ENCODE measurements at places on chromosomes 4 and X. TPM values are rescaled to one million over a fixed set of nuclear protein-coding genes. Genes with fewer than 3 reads are reported as not detected.

DNA sequence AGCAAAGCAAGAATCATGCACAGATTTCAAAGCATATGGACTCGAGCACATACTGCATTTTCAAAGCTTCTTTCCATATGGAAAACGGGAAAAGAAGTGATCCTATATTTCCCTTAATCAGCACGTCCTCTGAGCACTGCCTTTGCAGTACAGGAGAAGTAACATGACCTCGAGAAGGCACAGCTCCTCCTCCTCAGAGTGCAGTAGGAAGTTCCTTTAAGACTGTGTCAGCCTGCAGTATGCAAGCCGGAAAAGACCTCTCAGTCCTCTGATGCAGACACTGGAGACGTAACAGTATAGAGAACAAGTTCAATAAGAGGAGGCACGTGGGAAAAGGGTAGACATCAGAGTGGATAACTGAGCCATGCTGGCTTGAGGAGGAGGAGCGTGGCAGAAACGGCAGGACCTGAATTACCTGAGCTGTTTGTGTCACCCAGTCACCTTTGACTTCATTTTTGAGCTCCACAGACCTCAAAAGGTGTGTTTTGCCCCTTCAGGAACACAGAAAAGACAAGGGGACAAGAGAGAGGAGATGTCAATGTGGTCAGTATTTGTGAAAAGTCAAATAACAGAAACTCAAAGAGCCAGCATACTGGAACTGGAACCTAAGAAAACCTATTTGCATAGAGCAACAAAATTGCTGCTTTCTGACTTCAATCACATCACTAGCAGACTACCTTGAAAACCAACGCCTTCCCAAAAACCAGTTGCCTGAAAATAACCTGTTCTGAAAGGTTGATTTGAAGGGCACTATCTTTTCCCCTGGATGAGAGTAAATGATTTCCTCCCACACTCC lies 20.8 kb downstream of the IRF2 start:
- peaks cover 30% of the 10 kb centered on the region for H3K4me1 ChIP-seq
- no peaks in the 10 kb centered on the region for H3K27me3 ChIP-seq
- no peaks in the 10 kb centered on the region for H3K36me3 ChIP-seq

DNA sequence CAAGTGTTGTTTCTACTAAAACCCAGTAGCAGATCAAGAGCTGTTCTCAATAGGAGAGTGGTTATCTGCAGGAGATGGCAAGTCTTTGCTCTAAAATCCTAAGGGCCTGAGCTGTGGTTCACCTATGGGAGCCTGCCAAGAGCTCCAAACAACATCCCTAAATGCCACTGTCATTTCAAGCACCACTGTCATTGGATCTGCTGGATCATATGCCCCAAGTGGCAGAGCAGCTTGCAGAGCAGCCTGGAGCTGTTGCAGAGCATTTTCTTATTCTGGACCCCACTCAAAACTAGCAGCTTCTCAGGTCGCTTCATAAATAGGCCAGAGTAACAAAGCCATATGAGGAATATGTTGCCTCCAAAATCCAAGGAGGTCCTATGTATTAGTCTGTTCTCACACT lies 59.6 kb downstream of the KANTR start:
- H3K27ac ChIP-seq = no peak overlapping the region
- no peaks in the 10 kb centered on the region for H3K4me1 ChIP-seq
- no peaks in the 10 kb centered on the region for H3K36me3 ChIP-seq
- H3K4me3 ChIP-seq = no peak overlapping the region
- H3K27me3 ChIP-seq = no peaks in the 10 kb centered on the region
- no peak for DNase-seq

The GLUD2 gene
- total RNA-seq = 1.1 TPM

DNA sequence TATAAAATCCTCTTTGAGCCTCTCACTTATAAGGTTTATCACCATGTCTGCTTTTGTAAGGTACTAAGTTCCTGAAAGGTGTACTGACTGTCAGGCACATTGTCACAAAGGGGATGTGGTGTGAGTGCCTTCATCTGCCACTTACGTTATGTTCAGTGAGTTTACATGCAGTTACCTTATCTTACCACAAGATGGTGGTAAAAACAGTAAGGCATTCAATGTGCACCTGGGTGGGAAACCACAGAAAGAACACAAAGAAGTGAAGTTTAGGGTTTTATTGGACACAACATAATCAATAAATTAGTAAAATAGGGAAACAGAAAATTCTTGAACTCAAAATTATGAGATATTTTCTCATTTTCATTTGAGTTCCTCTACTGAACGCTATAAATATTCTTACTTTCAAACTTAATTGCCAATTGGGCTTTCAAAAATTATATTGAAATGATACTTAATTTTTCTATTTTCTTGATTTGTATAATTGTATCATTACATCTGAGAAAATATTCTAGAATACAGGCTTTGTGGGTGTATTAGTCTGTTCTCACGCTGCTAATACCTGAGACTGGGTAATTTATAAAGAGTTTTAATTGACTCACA lies 650.8 kb downstream of the PCDH7 start:
- no peaks in the 10 kb centered on the region for H3K4me1 ChIP-seq
- H3K27me3 ChIP-seq = no peaks in the 10 kb centered on the region
- DNase-seq = no peak

The GABRA4 gene
- not detected for total RNA-seq

The PRAF2 gene
- 19.2 TPM for total RNA-seq

DNA sequence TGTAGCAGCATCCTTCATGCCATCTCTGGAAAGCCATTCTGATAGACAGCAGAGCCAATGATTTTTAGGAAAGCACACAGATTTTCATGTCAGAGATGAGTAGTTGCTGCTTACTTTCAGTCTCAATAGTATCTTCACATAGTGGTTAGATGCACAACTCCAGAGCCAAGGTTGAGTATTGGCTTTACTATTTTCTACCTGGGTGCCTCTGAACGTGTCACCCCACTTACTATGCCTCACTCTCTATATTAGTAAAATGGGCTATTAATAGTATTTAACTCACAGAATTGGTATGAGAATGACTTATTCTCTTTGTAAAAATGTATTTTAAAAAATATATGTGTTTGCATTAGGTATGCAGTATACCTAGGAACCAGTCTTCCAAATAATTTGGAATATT lies 108.8 kb upstream of the STIM2 start:
- no peak overlapping the region for H3K4me3 ChIP-seq
- peaks cover 3% of the 10 kb centered on the region for H3K36me3 ChIP-seq
- DNase-seq = no peak
- H3K27me3 ChIP-seq = no peaks in the 10 kb centered on the region
- H3K4me1 ChIP-seq = peaks cover 6% of the 10 kb centered on the region

- H3K27ac ChIP-seq = no peak overlapping the region
- H3K36me3 ChIP-seq = no peaks in the 10 kb centered on the region
- no peaks in the 10 kb centered on the region for H3K4me1 ChIP-seq
- DNase-seq = no peak
Measured at GRCh38 chr4:1199556-1200331, 27.4 kb upstream of the SPON2 start.

GRCh38 chr4:145829629-145830395 lies 108.8 kb downstream of the ZNF827 start:
- H3K4me1 ChIP-seq = peaks cover 16% of the 10 kb centered on the region
- no peaks in the 10 kb centered on the region for H3K36me3 ChIP-seq
- H3K27me3 ChIP-seq = no peaks in the 10 kb centered on the region

DNA sequence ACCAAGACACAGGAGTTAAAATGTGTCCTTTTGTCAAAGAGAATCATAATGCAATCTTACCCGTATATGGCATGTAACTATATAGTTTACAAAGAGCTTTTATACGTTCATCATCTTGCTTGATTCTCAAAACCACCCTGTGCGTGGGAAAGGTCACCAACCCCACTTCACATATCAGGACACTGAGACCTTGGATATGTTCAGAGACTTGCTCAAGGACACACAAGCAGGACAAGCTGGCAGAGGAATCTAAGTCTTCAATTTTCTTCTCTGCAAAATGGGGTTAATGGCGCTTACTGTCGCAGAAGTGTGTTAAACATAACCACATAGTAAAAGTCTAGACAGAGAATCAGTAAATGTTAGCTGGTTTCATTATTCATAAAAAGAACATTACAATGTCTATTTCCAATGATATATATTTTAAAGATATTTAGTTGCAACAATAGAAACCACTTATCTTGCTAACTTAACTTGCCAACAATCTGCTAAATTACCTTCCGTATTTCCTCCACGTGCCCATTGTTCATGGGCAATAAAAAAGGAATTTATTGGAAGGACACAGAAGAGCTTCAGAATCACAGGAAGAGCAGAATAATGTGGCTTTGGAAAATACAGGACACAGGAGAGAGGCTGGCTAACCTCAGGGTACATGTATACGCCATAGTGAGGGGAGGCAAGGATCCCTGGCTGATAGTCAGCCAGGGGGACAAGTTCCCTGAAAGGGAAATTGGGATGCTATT lies 64.6 kb upstream of the TAPT1 start:
- H3K36me3 ChIP-seq = no peaks in the 10 kb centered on the region
- H3K27ac ChIP-seq = no peak overlapping the region
- no peaks in the 10 kb centered on the region for H3K4me1 ChIP-seq
- H3K4me3 ChIP-seq = no peak overlapping the region
- H3K27me3 ChIP-seq = no peaks in the 10 kb centered on the region

- no peaks in the 10 kb centered on the region for H3K27me3 ChIP-seq
- H3K27ac ChIP-seq = peak within 1 kb of the TSS; percentile 77
- H3K4me1 ChIP-seq = no peaks in the 10 kb centered on the region
Measured at GRCh38 chrX:37846934-37847732, at the start of gene DYNLT3. DYNLT3 (minus strand) TSS chrX:37847571; CDS start chrX:37847510, 61 bp downstream.

The GAGE12H gene
- not detected for total RNA-seq

DNA sequence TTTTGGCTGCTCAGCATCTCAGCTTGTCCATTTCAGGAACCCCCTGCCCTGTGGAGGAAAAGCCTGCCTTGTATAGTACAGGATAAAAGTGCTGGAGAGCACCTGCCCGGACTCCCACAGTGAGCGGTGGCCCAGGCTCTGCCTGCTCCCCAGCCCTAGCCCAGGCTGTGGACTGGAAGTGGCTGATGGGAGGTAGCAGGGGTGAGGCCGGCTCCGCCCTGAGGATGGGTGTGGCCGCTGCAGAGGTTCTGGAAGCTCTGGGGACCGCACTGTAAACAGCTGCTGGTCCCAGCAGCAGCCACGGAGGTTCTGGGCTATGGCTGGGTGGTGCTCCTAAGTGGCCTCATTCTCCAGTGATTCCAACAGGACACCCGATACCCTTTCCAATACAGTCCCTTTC lies 56.6 kb upstream of the HELT start:
- H3K27ac ChIP-seq = no peak overlapping the region
- H3K4me3 ChIP-seq = no peak overlapping the region
- no peaks in the 10 kb centered on the region for H3K36me3 ChIP-seq
- no peak for DNase-seq
- H3K4me1 ChIP-seq = no peaks in the 10 kb centered on the region
- H3K27me3 ChIP-seq = no peaks in the 10 kb centered on the region

- no peaks in the 10 kb centered on the region for H3K36me3 ChIP-seq
- DNase-seq = no peak
- no peaks in the 10 kb centered on the region for H3K27me3 ChIP-seq
- no peaks in the 10 kb centered on the region for H3K4me1 ChIP-seq
Measured at GRCh38 chr4:172202480-172203076, 389.4 kb downstream of the GALNTL6 start.

The CSAG3 gene
- not detected for total RNA-seq

GRCh38 chrX:13013363-13014110 lies 30.9 kb downstream of the FAM9C start:
- no peak for DNase-seq
- H3K27me3 ChIP-seq = no peaks in the 10 kb centered on the region
- H3K27ac ChIP-seq = no peak overlapping the region
- no peak overlapping the region for H3K4me3 ChIP-seq

- H3K4me3 ChIP-seq = no peak overlapping the region
Measured at GRCh38 chr4:145103496-145103895, 5.4 kb downstream of the ABCE1 start.

- no peak for DNase-seq
- H3K27ac ChIP-seq = no peak overlapping the region
- H3K27me3 ChIP-seq = no peaks in the 10 kb centered on the region
- no peaks in the 10 kb centered on the region for H3K4me1 ChIP-seq
Measured at GRCh38 chrX:24264383-24264782, 49.5 kb downstream of the SUPT20HL2 start.

GRCh38 chrX:135275973-135276372 lies 24.1 kb downstream of the ETDA start:
- H3K4me3 ChIP-seq = no peak overlapping the region
- no peak for DNase-seq
- H3K27ac ChIP-seq = no peak overlapping the region
- H3K4me1 ChIP-seq = no peaks in the 10 kb centered on the region

DNA sequence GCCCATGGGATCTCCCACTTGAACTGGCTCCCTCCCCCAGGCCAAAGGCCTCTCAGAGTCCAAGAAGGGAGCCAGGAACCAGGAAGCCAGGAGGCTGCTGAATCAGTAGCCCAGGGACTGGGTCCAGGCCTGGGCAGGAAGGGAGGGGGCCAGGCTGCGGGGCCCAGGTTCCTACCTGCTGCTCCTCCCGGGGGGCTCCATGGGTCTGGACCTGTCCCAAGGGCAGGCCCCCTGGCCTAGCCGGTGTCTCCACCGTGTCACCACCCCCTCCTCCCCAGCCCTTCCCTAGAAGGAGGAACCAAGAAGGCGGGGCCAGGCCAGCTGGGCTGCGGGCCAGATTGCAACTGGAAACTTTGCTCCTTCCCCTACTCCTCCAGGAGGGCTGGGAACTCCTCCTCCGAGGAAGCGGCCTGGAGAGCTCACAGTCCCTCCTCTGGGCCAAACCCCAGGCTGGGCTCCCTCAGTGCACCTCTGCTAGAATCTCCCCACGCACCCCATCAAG lies at the start of gene IQSEC2:
TSS of gene IQSEC2 (minus strand) at position 264 of the 502 bp plus-strand sequence.
- peaks cover 24% of the 10 kb centered on the region for H3K4me1 ChIP-seq
- H3K36me3 ChIP-seq = no peaks in the 10 kb centered on the region
- peak; percentile 91 for DNase-seq
- H3K27ac ChIP-seq = peak within 1 kb of the TSS; percentile 59

GRCh38 chr4:48602222-48602621 lies 112.2 kb downstream of the ZAR1 start:
- H3K4me3 ChIP-seq = no peak overlapping the region
- no peaks in the 10 kb centered on the region for H3K4me1 ChIP-seq
- no peak for DNase-seq
- H3K27ac ChIP-seq = no peak overlapping the region

The PGAM4 gene
- not detected for total RNA-seq

- no peaks in the 10 kb centered on the region for H3K36me3 ChIP-seq
- H3K27me3 ChIP-seq = no peaks in the 10 kb centered on the region
- DNase-seq = no peak
- no peak overlapping the region for H3K4me3 ChIP-seq
- H3K27ac ChIP-seq = no peak overlapping the region
Measured at GRCh38 chrX:30835373-30835772, 53.7 kb downstream of the TAB3 start.

DNA sequence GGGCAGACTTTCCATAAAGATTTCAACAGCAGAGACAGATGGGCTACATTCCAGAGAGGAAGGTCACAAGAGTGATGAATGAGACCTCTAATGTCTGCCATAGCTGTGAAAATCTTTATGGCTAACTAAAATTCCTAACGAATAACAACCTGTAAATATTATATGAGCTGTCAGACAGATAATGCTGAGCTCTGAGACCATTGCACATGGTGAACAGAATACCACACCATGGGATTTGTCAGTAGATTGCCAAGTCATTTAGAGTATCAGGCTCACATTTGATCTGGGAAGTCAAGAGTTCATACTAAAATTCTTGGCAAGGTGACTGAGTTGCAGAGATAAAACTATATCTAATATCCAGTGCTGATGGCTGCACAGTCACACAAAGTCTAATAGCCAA lies 259.2 kb upstream of the FTHL17 start:
- H3K4me1 ChIP-seq = no peaks in the 10 kb centered on the region
- no peak overlapping the region for H3K4me3 ChIP-seq
- no peak for DNase-seq
- H3K27ac ChIP-seq = no peak overlapping the region

The GAGE12G gene
- not detected for total RNA-seq

Data from thyroid gland (tissue), 4 donors.